ENCODE measurements at places on chromosomes 3 and 15.

DNA sequence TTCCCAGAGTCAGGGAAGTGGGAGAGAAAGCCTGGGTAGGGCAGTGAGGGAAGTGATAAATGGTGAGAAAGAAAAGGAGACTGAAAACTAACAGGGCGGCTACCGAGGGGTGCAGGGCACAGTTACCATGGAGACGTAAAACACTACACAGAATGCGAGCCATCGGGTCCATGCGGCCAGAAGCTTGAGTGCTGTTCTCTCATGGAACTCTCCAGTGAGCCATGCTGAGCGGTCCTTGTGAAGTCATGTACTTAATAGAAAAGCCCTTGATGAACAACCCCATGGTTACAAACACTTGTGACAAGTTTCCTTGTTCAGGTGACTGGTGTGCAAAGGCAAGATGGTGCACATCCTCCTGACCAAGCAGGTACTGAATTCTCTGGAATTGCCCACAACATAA is 3.7 kb upstream of the PLA2G4F start:
- DNase-seq = no peak

- DNase-seq = peak; percentile 46
Measured at GRCh38 chr3:184320104-184320445, 5.7 kb downstream of the EIF4G1 start.

DNA sequence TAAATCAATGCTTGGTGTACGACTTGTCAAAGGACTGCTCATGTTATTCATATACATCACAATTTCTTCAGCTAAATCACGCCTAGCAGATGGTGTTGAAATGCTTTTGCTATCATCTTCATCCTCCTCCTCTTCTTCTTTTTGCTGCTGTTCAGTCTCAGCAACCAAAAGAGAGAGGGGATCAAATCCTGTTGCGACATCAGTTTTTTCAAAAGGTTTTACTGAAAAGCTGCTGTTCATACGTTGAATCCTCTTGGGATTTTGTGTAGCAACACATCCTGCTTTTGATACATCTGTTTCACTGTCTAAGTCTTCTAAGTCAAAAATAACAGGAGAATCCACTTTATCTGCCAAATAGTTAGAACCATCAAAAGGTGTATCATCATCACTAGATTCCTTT is 69.0 kb downstream of the SLC24A1 start:
- no peak for DNase-seq

GRCh38 chr3:156160647-156161046 is 40.3 kb downstream of the KCNAB1 start:
- DNase-seq = peak; percentile 13

DNA sequence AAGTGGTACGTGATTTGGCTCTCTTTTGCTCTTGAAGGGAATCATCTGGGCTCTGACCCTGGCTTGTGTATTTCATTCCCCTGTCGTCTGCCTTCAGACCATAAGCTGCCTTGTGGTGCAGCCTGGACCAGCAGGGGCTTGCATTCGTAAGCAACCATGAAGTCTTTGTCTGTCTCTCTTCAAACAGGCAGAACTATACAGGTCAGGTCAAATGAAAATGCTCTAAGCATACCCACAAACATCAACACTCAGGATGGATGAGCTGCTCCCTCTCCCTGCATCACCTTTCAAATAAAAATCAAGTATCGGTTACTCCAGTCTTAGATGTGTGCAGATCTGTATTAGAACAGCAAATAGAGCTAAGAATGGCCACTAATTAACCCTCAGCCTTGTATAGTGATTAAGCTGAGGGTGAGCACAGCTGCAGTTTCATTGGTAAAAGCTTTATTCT is 268.6 kb upstream of the UBE2E1 start:
- no peak for DNase-seq

DNA sequence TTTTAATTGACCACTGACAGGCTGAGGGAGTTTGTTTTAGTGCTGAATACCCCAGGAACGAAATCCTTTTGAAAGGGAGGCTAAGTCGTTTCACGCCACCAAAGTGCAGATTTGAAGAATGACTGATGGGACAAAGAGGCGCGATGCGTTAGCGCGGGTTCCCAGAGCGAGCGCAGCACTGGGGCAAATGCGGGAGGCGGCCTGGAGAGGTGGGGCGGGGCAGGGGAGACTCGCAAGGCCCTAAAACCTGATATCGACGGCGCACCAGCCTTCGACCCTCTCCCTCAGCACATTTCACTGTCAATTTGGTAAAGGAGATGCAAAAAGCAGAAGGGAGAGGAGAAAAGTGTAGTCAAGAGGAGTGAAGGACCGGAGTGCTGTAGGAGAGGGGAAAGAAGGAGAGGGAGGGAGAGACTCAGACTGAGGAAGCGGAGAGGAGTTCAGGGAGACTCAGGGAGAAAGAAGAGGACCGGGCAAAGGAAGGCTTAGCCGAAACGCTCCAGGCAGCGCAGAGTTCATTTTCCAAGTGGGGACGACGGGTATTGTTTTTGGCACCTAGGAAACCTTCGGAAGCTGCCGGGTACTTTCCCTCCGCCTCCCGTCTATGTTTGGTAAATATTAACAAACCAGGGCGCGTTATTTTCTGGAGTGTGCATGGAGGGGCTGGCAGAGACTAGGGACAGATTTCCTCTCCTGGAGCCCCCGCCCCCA is 3.8 kb upstream of the FOXB1 start:
- DNase-seq = no peak

DNA sequence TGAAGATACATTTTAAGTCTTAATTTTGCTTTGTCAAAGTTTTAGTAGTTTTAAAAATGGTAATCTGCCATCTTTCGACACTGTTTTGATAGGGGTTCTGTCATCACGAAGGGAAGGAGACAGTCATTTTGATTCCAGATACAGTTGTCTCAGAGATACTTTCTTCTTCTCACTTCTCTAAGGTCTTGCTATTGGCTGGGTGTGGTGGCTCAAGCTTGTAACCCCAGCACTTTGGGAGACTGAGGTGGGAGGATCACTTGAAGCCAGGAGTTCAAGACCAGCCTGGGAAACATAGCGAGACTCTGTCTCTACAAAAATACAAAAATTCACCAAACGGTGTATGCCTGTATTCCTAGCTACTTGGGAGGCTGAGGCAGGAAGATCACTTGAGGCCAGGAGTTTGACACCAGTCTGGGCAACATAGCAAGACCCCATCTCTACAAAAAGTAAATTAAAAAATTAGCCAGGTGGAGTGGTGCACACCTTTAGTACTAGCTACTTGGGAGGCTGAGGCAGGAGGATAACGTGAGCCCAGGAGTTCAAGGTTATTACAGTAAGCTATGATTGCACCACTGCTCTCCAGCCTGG is 3.3 kb downstream of the RAB8B start:
- DNase-seq = no peak

DNA sequence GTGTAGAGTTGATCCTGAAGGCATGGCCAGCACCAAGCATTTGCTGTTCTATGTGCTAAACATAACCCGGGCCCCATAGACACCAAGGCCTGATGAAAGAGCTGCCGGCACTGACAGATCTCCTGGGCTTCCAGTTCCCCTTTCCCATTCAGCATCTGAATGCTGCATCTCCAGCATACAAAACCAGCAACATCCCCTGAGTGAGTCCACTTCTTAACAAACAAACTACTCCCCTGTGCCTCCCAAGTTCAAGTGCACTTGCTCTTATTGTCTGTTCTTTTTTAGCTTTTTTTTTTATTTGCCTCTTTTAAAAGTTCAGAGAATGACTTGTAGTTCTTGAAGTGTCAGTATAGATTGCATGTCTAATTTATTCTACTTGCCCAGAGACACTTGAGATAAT is 156.0 kb downstream of the EDEM1 start:
- DNase-seq = no peak

- no peak for DNase-seq
Measured at GRCh38 chr3:172223870-172224269, 184.5 kb downstream of the FNDC3B start.

- no peak for DNase-seq
Measured at GRCh38 chr3:184836090-184836822, 24.3 kb downstream of the VPS8 start.

GRCh38 chr15:36334059-36334458 is 245.4 kb upstream of the CDIN1 start:
- DNase-seq = no peak

- DNase-seq = no peak
Measured at GRCh38 chr3:79881431-79881830, 113.6 kb upstream of the ROBO1 start.

- DNase-seq = no peak
Measured at GRCh38 chr3:70273492-70273891, 38.9 kb downstream of the MDFIC2 start.

DNA sequence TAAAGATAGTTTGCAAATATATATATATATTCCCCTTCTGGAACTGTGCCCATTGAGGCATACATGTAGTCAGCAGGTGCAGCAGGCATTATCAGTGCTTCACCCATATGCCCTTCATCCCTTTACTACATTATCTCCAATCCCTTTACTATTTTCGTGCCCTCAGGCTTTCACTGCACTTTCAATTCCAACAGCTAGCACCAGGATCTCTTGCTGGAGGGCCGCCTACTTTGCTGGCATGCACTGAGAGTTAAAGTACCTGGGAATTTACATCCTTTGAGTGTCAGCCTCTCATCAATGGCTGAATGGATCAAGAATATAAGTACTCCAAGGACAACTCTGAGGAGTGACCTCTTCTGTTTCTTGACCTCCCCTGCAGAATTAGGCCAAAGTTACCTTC is 222.1 kb upstream of the CFAP20DC start:
- no peak for DNase-seq

DNA sequence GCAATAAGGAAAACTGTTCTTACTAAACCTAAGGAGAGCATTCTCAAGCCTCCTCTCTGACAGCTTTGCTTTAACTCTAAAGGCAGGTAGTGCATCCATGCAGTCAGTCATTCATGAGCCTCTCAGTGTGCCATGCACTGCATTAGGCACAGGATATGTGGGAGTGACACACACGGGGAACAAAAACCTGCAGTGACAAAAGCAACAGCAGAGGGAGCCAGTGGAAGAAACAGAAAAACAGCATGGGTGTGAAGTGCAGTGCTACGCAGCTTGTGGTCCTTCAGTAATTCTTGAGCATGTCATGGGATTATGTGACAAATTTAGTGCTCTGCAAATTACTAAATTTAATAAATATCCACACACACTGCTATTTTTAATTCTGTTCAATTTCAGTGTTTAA is 230.7 kb downstream of the BBX start:
- DNase-seq = peak; percentile 3

DNA sequence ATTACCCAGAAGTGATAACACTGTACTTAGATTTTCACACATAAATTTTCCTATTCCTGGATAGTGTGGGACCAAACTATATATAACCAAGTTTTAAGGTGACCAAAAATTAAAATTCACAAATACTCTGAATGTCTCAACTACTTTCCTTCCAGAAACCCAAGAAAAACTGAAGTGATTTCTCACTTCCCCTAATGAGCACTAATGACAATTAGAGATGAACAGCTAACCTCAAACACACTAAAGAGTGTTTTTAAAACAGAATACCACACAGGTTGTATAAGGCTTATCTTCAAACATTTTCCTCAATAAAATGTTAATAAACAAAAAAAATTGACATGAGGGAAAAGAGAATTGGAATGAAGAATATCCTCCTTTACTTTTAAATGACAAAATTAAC is 188.2 kb downstream of the ZBTB20 start:
- DNase-seq = no peak

GRCh38 chr15:45268135-45268534 is 16.1 kb downstream of the SLC28A2 start:
- DNase-seq = peak; percentile 5

GRCh38 chr3:171556574-171557145 is 96.5 kb upstream of the TNIK start:
- DNase-seq = no peak

- DNase-seq = no peak
Measured at GRCh38 chr3:58324391-58325390, 8.0 kb upstream of the PXK start.

- DNase-seq = no peak
Measured at GRCh38 chr15:42919308-42919707, 1.3 kb downstream of the TTBK2 start.

DNA sequence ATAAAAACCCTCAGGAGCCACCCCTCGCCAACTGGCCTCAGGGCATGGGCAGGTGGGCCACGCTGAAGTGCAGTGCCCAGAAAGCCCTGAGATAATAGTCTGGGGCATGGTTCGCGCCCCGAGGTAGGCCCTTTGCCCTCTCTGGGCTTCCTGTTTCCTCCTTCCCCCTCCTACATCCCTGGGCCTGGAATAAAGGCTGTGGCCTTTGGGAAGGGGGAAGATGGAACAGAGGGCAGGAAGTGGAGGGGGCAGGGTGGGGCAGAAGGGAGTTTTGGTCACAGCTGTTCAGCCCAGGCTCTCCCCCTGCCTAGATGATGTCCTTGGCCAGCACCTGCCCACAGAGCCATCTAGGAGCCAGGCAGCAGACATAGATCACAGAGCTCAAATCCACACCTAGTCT is 11.3 kb downstream of the CSRNP1 start:
- no peak for DNase-seq

DNA sequence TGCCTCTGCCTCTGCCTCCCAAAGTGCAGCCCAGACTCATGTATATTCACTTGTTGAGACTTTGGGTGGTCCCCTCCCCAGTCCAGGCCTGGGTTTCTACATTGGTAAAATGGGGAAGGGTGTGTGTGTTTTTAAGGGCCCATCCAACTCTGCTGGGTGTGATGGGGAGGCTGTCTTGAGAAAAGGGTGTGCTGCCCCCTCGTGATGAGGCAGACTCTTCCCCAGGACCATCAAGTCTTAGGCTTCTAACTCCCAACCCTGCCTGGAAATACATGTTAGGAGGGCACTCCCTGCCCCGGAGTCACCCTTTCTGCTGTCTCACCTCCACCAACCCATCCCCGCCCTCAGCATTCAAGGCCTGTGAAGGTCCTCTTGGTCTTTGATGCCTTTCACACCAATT is 4.4 kb upstream of the PTPN23 start:
- no peak for DNase-seq

DNA sequence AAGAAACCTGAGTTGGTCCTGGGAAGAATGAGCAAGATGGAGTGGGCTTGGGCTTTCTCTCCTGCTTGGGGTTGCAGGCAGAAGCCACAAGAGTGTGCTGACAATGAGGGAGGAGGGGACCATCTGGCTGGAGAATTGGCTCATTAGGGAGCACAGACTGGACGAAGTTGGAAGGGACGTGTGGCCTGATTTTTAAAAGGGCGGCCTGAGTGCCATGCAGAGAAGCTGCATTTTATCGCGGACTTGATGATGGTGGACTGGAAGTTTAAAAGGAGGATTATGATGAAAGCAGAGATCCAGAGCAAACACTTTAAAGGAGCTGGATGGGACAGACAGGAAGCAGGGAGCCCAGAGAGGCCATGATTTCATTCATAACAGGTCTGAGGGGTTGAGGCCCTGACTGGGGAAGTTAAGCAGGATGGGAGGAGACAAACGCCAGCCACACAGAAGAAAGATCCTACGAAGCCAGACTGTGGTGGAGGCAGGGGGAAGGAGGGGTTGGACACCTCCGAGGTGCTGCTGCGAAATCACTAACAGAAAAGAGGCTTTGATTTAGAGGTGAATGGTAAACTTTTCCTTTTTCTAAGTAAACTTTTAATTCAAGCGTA is 23.6 kb downstream of the TLNRD1 start:
- no peak for DNase-seq

GRCh38 chr3:176840641-176841286 is 356.5 kb downstream of the TBL1XR1 start:
- no peak for DNase-seq

- no peak for DNase-seq
Measured at GRCh38 chr15:84904419-84904818, 20.0 kb downstream of the SLC28A1 start.

GRCh38 chr3:59001675-59002074 is 48.1 kb downstream of the CFAP20DC start:
- DNase-seq = no peak
